ENCODE measurements at places on chromosomes 4 and X. TPM values are rescaled to one million over a fixed set of nuclear protein-coding genes. Genes with fewer than 3 reads are reported as not detected.

GRCh38 chr4:86586160-86586572, 7.9 kb upstream of the PTPN13 start:
- no peaks in the 10 kb centered on the region for H3K36me3 ChIP-seq
- H3K27ac ChIP-seq: no peak overlapping the region
- no peak overlapping the region for H3K4me3 ChIP-seq
- DNase-seq: no peak
- peaks cover 6% of the 10 kb centered on the region for H3K4me1 ChIP-seq

LYAR gene
- total RNA-seq: 53.0 TPM

SUPT20HL1 gene
- total RNA-seq: not detected

GRCh38 chr4:186304866-186305505, 39.0 kb downstream of the F11 start:
- no peak for DNase-seq
- H3K4me3 ChIP-seq: no peak overlapping the region
- H3K27me3 ChIP-seq: peaks cover 14% of the 10 kb centered on the region
- no peak overlapping the region for H3K27ac ChIP-seq
- H3K4me1 ChIP-seq: no peaks in the 10 kb centered on the region

DNA sequence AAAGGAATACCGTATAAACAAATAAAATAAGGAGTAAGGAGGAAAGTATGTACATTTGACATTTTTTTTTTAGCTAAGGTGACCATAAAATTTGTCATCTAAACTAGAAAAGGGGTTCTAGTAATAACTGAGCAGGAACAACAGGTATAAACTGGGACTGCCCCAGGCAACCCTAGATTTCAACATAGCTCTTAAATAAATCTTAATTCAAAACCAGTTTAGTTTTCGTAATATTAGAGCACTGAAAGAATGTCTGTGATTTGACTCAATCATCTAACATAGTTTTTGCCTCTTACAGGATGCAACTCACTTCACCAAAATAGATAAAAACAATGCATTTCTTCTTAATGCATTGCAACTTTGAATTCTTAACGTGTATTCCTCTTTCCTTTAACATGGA, 257.7 kb downstream of the ADAMTS3 start:
- H3K27me3 ChIP-seq: no peaks in the 10 kb centered on the region
- DNase-seq: no peak
- no peaks in the 10 kb centered on the region for H3K36me3 ChIP-seq
- H3K27ac ChIP-seq: no peak overlapping the region
- H3K4me3 ChIP-seq: no peak overlapping the region

All from HCT116 (cell line).